ENCODE measurements at places on chromosomes 3 and 15.

DNA sequence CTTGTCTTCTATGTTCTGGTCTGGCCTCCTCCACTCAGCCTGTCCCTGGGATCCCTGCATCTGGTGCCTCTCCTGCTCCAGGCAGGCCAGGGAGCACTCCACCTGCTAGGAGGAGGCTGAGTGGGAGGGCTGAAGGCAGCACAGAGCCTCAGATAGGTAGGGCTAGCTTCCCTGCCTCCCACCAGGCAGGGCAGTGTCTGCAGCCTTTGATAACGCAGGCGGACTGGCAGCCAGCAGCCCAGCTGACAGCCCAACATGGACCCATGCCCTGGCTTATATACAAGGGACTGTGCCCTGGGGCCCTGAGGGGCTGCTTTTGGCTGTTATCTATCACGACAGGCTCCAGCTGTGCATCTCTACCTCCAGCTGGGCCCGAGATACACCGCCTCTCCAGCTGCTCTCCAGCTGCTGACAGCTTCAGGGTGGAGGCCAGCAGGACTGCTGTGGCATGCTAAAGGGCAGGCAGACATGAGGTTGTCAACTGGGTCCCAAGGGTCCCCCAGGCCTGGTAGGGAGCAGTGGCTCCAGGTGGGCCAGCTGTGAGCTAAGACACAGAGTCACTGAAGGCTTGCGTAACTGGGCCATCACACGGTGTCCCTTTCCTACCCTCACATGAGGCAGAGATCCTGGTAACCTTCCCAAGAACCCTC lies 5.2 kb upstream of the CLK3 start:
- no peak for DNase-seq

DNA sequence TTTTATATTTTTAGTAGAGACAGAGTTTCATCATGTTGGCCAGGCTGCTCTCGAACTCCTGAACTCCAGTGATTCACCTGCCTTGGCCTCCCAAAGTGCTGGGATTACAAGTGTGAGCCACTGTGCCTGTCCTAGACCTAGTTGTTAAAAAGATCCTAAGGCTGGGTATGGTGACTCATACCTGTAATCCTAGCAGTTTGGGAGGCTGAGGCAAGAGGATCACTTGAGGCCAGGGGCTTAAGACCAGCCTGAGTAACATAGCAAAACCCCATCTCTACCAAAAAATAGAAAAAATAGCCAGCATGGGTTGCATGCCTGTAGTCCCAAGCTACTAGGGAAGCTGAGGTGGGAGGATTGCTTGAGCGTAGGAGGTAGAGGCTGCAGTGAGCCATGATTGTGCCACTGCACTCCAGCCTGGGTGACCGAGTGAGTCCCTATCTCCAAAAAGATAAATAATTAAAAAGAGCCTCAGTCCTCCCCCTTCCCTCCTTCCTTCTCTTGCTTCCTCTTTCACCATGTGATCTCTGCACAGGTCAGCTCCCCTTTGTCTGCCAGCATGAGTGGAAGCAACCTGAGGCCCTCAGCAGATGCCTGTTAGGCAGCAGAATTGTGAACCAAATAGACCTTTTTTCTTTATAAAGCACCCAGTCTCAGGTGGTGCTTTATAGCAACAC lies 9.8 kb upstream of the FNDC3B start:
- no peak for DNase-seq

DNA sequence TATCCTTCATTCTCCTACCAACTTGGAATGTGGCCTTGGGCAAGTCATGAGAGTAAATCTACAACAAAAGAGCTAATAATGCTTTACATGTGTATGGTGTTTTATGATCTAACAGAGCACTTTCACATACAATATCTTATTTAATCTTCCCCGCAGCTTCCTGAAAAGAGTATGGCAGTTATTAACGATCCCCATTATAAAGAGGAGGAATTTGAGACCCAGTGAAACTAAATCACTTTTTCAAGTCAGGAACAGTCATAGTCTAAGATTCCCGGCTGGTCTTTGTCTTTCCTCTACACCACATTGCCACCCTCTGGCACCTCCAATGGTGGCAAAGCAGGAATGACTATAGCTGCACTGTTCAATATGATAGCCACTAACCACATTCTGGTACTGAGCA lies 69.7 kb upstream of the CMSS1 start:
- DNase-seq: no peak

GRCh38 chr3:10198761-10199649 lies 34.3 kb downstream of the IRAK2 start:
- DNase-seq: peak; percentile 38
